ENCODE measurements at places on chromosomes 4 and X.

DNA sequence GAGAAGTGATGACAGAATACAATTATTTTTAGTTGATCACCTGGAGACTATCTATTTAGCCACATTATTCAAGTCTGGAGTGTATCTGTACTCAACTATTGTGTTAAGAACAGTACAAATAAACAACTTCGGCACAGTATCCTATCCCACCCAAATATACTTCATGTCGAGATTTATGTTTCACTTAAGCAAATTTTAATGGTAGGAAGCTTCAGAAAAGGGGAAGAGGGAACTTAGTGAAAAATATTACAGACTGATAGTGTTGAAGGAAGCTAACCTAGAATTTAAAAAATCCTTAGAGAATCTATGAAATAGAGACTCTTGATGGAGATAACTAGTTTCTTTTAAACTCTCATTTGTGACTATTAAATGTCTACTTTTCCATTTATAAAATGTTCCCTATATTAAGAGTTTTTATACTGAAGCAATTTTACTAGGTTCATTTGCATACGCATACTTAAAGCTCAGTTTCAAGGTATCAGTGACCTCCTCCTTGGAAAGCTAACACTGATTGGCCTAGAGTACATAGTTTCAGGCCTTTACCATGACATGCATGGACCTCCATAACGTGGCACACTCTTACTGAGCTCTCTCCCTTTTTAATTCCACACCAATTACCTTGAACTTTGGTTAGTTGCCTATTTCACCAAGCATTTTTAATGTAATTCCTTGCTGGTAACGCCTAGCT lies 197.7 kb downstream of the CAMK2D start:
- DNase-seq = no peak

GRCh38 chr4:85391589-85392410 lies 83.2 kb upstream of the ARHGAP24 start:
- no peak for DNase-seq

DNA sequence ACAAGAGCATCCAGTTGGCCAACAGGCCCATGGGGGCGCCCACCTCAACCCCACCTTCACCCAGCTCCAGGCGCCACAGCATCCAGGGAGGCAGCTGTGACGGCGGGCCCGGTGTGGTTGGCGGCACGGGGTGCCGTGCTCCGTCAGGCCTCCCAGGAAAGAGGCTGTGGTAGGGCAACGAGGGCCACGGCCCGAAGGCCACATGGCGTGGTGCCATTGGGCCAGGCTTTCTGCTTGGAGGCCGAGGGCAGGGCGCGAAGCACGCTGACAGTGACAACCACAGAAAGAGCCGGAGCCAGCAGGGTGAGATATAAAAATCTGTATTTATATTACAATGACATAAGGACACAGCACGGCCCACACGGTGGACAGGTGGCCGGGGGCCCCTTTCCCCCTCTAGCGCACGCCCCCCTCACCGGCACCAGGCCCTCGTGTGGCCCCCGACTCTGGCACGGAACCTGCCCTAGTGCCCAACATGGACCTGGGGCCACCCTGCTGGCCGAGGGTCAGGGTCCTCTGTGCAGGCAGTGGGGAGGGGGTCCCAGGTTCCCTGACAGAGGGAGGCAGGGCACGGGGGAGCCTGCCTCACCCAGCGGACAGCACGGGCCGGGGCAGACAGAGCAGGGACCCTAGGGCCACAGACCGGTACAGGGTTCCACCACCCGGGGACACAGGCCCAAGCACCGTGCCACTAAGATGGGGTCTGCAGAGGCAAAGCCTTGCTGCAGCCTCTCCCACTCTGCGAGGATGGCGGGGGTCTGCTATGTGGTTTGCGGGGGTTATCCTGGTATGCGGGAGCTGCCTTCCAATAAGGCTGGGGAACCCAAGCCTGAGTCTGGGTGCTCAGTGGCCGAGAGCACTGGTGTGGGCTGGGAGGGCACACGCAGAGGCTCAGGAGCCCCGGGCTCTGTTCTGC lies 5.5 kb upstream of the HAUS3 start:
- DNase-seq = no peak

GRCh38 chrX:8138252-8138651 lies 32.8 kb downstream of the VCX2 start:
- no peak for DNase-seq

GRCh38 chr4:1193206-1194009 lies 21.0 kb upstream of the SPON2 start:
- no peak for DNase-seq

- no peak for DNase-seq
These were observed 348.7 kb downstream of the BMPR1B start for GRCh38 chr4:95106408-95106928.

DNA sequence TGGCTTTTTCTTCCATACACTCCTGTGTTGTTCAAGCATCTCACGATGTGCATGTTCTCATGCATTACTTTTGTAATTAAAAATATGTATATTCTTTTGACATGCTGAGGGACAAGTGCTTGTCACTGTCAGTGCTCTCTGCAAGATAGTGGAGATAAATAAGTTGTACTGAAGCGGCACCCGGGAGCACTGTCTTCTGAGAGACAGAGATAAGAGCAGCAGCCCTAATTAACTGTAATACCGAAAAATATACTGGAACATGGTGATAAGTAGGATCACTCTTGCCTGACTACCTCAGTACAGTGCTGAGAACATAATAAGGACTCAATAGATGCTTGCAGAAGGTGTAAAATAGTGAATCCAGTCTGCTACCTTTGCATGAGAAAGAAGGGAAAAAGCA lies 9.4 kb upstream of the GPR173 start:
- no peak for DNase-seq

DNA sequence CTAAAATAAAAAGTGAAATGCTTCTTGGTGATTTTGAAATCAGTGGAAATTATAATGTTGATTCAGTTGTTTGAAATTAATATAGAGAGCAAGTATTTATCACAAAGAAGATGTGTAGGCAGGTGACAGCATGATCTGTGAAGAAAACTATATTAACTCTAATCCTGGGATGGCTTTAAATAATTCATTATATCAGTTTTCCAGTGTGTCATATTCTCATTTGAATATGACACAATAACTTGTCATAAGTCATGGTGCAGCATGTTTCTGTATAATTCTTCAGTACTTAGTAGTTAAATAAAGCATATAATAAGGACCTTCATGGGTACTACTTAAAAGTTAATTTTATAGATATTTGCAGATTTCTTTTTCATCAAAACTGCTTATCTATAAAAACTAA lies 573.6 kb downstream of the INPP4B start:
- no peak for DNase-seq

DNA sequence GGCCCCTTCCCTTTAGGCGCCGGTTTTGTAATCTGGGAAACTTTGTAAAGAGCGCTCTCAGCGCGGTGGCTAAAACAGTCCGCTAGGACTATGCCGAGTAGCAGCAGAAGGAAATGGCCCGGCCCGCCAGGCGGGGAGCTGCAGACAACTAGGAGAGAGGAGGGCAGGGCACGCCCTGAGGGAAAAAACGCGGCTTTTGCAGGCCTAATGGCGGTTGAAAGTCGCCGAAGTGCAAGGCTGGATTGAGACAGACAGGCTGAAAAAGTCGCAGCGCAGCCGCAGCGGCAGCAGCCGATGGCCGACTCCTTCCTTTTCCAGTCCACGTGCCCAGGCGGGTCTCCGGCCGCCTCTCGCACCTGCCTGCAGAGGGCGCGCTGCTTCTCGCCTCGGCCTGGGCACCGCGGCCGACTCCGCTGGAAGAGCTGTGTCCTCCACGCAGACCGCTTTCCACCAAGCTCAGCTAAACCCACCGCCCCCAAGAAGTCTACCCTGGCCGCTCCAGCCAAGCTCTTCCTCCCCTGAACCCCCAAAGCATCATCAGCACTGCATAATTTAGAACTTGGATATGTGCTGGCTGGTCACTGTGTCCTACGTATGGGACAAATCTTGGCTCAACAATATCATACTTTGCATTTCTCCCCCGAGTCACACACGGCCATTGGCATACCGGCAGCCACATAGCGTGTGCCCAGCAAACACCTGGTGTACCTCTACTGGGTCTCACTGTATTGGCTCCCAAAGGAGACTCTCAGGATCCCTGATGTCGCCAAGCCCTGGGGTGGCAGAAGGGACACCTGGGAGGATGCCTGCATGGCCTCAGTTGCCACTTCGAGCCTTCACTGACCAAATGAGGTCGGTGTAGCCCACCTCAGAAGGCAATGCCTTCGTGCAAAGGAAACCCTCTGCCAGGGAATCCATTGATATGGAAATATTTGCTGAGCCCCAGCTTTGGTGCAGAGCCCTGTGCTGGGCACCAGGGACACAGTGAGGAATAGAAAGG lies 14.5 kb downstream of the SLC25A5 start:
- peak; percentile 26 for DNase-seq

GRCh38 chr4:152784490-152785350 lies 5.0 kb downstream of the ARFIP1 start:
- DNase-seq = peak; percentile 82

DNA sequence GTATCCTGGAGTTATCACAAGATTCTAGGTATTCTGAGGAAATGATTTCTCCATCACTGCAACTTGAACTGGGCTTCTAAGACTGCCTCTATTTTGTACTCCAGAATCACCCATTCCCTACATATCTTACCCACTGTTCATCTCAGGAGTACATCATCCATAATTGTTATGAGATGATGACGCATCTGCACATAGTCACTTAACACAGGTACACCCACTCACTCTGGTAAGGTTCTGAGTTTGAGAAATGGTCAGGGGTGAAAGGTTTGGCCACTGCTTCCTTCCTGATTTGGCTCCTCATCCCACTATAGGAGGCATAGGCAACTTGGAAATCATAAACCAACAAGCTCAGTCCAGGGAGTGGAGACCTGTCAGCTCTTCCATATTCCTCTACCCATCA lies 143.9 kb downstream of the GLRA2 start:
- no peak for DNase-seq

- DNase-seq = no peak
These were observed 8.6 kb downstream of the KLF3 start for GRCh38 chr4:38672397-38673129.

- no peak for DNase-seq
These were observed 60.2 kb downstream of the MID1IP1 start for GRCh38 chrX:38861489-38861888.

DNA sequence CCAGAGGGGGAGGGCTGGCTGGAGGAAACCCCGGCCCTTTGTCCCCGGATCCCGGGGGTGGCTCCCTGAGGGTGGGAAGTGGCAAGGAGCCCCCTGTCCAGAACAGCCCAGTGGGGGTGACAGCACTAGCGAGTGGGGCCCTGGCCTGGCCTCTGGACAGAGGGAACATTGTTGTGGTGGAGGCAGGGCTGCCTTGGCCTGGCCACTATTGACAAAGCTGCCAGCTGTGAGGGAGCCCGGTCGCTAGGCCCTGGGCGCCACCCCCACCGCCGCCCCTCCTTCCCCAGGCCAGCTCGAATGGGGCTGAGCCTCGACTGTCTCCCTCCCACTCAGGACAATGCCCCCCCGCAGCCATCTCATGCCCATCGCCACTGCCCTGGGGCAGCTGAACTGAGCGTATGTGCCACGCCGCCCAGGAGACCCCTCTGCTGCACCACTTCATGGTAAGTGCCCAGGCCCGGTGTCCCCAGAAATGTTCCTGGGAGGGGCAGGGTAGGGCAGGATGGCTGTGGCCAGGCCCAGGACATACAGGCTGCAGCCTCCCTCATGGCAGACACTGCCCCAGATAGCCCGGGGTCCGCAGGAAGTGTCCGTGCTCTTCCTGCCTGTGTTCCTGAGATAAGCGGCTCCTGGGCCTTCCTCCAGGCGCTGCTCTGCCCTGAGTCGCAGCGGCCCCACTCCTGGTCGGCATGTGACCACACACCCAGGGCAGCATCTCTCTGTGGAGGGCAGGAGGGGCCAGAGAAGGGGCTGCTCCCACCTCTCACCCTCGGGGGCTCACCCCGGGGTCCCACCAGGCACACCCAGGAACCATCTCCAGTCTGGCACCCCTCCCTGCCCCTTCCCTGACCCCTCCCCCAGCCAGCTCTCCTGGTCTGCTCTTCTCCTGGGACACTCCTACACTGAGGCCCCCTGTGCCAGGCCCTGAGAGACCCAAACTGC lies 1.4 kb downstream of the PLXNB3 start:
- no peak for DNase-seq

GRCh38 chrX:40172401-40173142 lies 74.8 kb upstream of the BCOR start:
- no peak for DNase-seq

DNA sequence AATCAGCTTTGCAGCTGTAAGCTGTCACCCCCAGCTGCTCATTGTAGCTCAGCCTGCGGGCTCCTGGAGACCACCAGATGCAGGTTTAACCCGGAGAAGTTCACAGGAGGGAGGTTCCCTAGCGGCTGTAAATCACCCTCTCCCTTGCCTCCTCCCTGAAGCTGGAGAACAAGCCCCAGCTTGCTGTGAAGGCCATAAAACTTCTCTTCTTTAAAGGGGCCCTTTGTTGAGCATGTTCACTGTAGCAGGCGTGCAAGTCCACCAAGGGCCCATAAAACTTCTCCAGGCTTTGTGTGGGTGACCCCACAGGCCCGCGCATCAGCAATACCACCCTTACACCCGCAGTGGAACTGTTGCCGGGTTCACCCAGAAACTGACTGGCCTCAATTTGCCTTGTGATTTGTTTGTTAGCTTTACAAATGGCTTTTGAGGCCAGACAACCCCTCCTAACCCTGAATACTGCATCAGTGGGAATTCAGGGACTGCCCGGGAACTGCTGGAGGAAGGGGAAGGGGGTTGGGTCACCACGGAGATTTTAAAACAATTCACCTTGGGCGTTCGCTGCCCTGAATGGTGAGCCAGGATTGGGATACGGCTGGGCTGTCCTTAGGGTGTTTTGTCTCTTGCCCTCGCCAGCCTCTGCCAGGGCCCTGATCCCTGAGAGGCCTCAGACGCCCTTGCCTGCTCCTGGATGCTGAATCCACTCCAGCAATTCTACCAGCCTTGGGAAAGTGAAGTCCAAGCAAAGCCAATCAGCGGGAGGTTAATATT lies 49.5 kb upstream of the ATP6AP2 start:
- no peak for DNase-seq

GRCh38 chrX:116318672-116319071 lies 117.7 kb upstream of the SLC6A14 start:
- no peak for DNase-seq

GRCh38 chr4:56979421-56980072 lies 851 bp downstream of the POLR2B start:
- no peak for DNase-seq

DNA sequence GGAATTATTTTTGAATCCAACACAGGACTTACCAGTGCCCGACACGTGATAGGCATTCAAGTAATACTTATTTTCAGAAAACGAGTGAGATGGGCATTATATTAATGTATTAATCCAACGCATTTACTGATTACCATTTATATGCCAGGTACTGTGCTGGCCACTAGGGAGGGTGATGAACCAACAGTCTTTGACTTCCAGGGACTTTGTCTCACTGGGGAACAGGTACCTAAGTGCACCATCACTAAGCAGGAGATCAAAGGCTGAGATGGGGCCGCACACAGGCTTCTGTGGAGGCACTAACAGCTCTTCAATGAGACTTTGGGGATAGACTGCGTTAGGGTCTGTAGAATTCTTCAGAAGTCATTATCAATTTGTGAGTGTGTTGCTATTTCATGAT lies 5.7 kb upstream of the TADA2B start:
- DNase-seq = no peak

DNA sequence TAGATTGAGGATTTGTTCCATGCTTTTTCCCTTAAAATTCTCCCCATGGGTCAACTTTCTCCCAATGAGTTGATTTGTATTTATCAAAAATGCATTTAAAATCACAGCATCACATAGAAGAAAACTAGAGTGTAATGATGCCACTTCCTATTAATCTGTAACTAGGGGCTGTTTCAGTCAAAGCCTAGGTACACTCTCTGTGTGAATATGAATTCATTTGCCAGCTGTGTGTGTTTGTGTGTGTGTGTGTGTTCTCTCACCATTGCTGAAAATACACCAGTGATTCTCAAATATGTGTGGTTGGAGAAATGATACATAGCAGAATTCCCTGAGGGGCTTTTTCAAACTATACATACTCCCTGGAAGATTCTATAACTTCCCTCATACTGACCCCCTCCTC lies 546.5 kb downstream of the KLHL13 start:
- DNase-seq = no peak
